ENCODE measurements at places on chromosomes 11 and 22.

DNA sequence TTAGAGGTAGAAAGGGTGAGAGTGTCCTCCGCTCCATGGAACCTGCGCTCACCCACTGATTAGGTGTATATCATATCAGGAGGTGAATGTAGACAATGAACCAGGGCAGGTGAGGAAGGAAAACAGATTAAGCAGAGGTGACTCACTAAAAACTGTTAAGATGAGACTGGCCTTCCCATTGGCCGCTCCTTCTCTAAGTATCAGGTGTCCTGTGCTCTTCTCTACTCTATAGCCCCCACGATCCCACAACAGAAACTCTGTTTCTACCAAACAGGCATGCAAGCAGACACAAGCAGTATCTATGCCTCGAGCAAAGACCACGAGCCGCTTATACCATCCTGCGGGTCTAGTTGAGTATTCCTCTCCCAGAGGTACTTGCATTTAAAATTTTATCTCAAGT lies 103.1 kb downstream of the SNX19 start:
- DNase-seq: no peak
- peaks cover 5% of the 10 kb centered on the region for H3K27me3 ChIP-seq
- no peak overlapping the region for H3K4me3 ChIP-seq
- H3K27ac ChIP-seq: no peak overlapping the region
- H3K4me1 ChIP-seq: no peaks in the 10 kb centered on the region
- H3K36me3 ChIP-seq: no peaks in the 10 kb centered on the region

DNA sequence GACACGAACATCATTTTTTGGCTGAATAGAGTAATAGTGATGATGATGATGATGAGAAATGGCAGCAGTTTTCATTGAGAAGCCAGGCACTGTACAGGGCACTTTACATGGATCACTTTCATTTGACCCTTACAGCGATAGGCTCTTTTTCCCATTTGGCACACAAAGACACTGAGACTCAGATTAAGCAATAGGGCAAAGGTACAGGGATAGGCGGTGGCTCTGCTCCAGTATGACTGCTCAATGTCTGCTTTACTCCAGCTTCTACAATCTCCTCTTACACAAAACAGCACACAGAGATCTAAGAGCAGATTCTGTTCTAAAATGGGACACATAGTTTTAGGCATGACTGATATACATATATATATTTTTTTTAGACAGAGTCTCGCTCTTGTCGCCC lies 40.6 kb downstream of the MPPED2 start:
- H3K36me3 ChIP-seq: no peaks in the 10 kb centered on the region
- H3K27ac ChIP-seq: no peak overlapping the region
- DNase-seq: no peak
- no peak overlapping the region for H3K4me3 ChIP-seq
- no peaks in the 10 kb centered on the region for H3K27me3 ChIP-seq

DNA sequence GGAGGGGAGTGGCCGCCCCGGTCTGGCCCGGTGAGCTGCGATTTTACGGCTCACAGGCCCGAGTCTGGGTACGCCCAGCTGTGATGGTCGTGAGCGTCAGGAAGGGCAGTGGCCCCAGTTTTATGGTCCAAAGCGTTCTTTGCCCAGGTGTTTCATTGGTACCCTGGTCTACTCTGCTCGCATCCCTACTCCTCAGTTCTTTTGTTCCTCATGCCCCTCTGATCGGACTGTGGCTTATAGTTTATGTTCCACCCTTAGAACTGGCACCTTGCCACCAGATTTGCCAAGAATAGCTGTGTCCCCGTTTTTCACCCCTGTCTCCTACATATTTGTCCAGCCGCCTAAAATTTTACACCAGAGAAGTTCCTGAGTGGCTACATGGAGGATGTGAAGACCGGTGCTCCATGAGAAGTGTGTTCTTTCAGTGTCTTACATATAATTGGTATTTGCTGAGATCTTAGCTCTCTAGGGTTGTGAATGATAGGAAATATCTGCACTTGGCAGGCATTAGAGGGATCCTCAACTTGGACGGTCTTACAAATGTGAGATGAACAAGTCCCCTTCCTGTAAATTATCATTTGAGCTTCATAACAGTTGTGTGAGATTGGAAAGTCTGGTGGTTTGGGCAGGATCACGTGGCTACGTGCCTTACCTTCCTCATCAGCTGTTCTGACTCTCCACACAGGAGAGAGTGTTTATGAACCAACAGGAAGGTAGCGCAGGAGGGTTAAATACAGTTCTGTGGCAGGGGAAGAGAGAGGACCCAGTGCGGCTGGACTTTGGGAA lies 1.1 kb downstream of the PANX1 start:
- H3K4me1 ChIP-seq: peaks cover 27% of the 10 kb centered on the region
- DNase-seq: peak; percentile 49
- H3K4me3 ChIP-seq: no peak overlapping the region
- no peaks in the 10 kb centered on the region for H3K36me3 ChIP-seq

DNA sequence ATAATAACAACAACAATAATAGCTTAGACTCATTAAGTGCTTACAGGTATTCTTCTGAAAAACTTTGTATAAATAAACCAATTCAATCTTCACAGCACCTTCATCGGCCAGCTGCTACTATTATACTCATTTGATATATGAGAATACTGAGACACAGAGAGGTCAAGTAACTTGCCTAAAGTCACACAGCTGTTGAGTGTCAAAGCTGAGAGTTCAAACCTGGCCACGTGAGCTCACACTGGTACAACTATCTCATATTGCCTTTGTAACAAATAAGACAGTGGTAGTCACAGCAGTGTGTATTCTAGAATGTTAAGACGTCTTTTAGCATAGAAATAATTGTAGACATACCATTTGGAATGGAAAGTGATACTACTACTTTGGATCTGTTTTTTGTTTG lies 268.5 kb downstream of the NTM start:
- DNase-seq: no peak
- no peak overlapping the region for H3K4me3 ChIP-seq
- H3K4me1 ChIP-seq: no peaks in the 10 kb centered on the region
- H3K36me3 ChIP-seq: no peaks in the 10 kb centered on the region
